ENCODE measurements at places on chromosomes 2 and 18. TPM values are rescaled to one million over a fixed set of nuclear protein-coding genes. Genes with fewer than 3 reads are reported as not detected.

Gene NCKAP1
- total RNA-seq = 116 TPM

Gene GPR45
- 0.44 TPM for total RNA-seq

Gene CDH2
- total RNA-seq = 224 TPM

DNA sequence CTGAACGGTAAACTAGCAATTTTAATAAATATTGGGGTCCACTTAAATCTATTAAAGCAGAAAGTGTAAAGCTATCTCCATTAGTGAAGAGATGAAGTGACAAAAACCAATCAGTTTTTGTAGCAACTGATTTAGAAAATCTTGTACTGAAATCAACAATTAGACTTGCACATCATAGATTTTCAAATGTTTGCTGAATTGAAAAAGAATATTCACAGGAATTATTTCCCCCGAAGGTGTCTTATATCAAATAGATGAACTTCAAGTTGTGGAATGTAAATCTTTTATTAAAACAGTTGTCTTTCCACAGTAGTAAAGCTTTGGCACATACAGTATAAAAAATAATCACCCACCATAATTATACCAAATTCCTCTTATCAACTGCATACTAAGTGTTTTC, 48.7 kb downstream of the ATIC start:
- DNase-seq = no peak

DNA sequence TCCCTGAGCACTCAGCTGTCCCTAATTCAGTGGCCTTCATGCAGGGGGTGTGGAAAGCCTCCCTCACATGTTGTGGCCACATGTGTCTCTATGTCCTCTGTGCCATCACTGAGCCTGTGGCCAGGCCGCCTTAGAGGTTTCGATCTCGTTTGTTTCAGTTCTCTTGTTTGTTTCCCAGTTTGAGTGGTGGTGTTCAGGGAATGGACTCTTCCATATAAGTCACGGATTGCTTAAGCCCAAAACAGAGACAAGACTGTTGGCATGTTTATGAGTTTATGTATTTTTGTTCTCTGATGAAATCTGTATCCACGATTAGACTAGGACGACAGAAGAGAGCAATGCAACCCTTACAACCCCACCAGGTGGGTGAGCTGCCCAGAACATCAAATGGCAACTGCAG, 134.5 kb downstream of the CCBE1 start:
- DNase-seq = no peak

DNA sequence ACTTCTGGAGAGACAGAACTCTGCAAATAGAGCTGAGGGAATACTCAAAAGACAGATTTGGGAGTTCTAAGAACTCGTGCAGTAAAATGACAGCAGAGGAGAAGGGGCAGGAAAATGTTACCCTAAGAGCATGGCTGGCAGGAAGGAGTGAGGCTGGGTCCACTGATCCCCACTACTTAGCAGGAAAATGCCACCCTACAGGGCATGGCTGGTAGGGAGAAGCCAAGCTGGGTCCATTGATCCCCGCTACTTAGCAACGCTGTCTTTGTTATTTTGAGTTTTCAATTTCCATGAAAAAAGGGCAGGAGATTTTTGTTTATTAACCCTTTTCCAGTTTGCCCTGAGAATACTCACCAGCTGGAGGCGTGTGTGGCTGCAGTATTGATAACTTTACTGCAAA, 100.3 kb upstream of the TMEM200C start:
- no peak for DNase-seq

- DNase-seq = no peak
Measured at GRCh38 chr2:96239091-96239490, 26.7 kb downstream of the TMEM127 start.
